AG10803 (cell line): ENCODE measurements at places on chromosomes 1 and 21.
A peak's percentile ranks its signal among the peaks of the same experiment; 100 is the strongest.

GRCh38 chr1:204130981-204131892 lies 20.6 kb downstream of the ETNK2 start:
- peak; percentile 79 for DNase-seq

DNA sequence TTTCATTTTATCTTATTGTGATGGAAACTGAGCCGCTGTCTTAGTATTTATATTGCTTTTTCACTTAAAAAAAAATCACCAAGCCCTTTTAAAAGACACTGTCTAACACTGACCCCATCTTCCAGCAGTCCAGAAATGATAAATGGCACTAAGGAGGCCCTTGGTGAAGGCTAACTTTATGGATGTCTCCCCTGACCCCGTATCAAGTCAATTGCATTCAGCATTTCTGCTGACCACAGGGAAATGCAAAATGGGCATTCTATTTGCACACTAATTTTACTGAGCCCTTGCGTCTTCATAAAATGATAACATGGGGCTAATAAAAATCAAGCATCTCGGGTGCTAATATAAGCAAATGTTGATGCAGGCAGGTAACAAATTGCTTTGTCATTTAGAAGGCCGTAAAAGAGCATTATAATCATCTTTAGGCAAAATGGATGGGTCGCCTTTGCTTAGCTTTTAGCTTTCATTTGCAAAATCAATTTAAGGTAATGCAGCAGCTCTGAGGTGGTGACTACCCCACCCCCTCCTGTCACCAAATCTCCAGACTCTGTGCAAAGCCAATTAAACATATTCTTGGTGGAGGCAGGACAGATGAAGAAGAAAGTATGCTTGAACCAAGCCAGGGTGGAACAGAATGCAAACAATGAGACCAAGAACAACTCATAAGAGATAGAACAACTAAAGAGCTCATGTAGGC lies 110.8 kb downstream of the BEND5 start:
- no peak for DNase-seq

DNA sequence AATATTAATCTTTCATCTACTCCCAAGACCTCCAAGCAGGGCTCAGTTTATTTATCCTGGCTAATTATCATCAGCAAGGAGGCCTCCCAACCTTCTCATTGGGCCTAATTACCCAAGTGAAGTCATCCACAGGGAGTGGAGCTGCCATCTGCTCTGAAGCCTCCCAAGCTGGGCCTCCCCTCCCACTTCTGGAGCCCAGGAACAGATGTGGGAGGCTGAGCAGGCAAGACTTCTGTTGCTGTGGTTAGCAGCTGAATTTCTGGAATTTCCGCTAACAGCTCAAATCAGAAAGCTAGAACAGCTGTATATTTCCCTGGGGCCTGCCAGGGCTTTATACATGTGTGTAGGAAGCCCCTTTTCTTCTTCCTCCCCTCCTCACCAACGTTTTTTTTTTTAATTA lies 127.5 kb downstream of the UCK2 start:
- DNase-seq = peak; percentile 89

- no peak for DNase-seq
Observed at GRCh38 chr1:40301066-40301465, 16.0 kb downstream of the COL9A2 start.

- DNase-seq = no peak
Observed at GRCh38 chr1:201884425-201884824, 4.3 kb upstream of the SHISA4 start.

DNA sequence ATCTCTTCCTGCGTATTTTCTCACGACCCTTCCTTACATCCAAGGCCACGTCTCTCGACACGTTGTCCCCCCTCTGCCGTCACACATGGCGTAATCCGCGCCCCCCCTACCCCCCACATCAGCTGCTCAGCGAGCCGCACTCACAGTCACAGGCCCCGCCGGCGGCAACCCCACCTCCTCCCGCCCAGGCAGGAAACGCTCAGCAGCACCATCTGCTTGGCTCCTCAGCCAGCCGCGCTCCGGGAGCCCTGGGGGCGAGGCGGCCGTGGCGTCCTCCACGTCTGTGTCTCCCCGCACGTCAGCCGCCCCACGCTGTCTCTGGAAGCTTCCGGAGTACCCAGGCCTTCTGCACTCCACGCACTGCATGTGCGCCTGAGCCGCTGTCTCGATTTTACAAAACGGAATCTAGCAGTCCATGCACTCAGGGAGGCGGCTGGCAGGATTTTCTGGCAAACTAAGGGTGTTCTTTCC lies 64.6 kb downstream of the SIK1 start:
- DNase-seq = peak; percentile 80

- no peak for DNase-seq
Observed at GRCh38 chr1:53680868-53681267, 58.1 kb downstream of the GLIS1 start.

DNA sequence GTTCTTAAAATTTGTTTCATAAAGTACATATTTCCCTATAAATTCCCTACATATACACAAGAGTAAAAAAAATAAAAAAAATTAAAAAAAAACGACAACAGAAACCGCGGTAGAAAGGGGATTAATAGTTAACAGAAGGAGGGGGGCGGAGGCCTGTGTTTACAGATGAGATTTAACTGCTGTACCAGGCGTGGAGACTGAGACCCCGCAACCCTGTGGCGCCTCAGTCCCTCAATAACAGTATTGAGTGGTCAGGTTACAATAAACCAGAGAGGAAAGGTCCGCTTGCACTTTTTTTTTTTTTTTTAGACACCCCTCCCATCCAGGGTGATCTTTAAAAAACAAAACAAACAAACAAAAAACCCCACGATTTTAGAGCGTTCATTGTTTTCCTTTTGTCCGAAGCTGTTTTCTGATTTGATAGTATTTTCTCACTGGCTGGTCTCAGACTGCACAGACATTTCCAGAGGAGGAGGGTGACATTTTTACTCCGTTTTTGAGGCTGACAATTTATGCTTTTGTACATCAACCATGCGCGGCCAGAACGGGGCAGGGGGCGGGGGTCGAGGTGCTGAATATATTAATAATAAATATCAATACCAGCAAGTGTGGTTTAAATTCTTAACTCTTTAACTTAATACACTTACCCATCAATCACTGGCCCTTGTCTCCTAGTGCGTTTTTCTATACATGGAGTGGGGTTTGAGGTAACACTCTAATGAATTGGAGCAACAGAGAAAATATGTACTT lies 1223.9 kb downstream of the BRINP3 start:
- no peak for DNase-seq
